ENCODE measurements at places on chromosomes 13 and 19.

DNA sequence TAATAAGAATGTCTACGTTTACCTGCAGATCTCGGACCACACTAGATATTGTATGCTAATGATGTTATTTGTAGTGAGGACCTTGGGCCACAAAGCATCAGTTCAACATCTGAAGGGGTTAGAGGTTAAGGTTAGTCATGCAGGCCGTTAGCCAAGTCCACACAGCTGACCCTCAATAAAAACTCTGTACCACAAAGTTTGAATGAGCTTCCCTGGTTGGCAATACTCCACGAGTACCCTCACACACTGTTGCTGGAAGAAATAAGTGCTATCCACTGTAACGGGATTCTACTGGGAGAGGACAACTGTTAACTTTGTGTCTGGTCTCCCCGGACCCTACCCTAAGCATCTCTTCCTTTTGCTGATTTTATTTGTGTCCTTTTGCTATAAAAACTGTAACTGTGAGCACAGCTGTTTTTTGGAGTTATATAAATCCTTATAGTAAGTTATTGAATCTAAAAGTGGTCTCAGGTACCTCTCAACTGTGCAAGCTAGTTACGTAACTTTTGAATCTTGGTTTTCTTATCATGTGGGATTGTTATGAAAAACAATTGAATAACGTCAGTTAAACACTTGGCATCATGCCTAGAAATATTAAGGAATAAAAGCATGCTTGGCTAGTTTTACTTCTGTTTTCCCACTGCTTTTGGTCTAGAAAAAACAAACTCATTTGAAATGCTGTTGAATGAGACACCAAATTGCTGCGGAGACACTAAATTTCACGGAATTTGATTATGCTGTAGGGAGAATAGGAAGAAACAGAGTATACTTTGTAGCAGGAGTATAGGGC, 181.5 kb downstream of the DNAJC3 start:
- DNase-seq: no peak

GRCh38 chr19:14164724-14165493, 28.5 kb upstream of the ASF1B start:
- no peak for DNase-seq

DNA sequence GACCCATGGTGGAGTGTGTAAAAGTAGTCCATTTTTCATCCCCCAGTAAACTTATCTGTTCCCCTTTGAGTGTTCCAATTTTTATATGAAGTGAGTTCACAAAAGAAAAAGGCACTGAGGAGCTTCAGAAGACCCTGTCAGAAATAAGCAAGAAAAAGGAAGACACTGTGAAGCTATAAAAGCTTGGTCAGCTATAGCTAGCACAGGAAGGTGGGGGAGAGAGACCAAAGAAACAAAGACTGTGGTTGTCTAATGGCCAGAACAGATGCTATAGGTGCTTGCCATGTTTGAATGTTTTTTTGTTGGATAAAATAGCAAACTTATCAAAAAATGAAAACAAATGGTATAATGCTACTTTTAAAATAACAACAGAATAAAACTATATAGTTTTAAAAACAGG, 46.5 kb downstream of the RCBTB2 start:
- DNase-seq: no peak

DNA sequence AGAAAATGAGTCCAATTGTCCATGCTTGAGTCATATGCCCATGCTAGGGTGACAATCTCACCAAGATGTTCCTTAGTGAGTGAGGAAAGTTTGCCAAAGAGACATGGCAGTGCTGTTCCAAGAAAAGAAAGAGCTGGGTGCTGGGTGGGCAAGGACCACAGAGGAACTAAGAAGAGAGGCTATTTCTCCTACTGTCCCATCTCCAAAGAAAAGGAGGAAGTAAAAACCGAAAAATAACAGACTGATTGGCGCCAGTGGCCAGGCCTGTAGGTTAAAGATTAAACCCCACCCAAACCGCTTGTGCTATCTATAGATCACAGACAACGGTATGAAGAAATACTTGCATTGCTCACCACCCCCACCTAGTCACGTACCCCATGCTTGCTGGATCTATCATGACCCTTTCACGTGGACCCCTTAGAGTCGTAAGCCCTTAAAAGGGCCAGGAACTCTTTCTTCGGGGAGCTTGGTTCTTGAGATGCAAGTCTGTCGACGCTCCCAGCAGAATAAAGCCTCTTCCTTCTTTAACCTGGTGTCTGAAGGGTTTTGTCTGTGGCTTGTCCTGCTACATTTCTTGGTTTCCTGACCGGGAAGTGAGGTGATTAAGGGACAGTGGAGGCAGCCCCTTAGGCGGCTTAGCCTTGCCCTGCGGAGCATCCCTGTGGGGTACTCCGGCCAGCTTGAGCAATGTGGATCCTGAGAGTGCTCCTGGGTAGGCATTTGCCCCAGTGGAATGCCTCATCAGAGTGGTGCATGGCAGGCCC, 606.5 kb downstream of the UQCRFS1 start:
- no peak for DNase-seq

DNA sequence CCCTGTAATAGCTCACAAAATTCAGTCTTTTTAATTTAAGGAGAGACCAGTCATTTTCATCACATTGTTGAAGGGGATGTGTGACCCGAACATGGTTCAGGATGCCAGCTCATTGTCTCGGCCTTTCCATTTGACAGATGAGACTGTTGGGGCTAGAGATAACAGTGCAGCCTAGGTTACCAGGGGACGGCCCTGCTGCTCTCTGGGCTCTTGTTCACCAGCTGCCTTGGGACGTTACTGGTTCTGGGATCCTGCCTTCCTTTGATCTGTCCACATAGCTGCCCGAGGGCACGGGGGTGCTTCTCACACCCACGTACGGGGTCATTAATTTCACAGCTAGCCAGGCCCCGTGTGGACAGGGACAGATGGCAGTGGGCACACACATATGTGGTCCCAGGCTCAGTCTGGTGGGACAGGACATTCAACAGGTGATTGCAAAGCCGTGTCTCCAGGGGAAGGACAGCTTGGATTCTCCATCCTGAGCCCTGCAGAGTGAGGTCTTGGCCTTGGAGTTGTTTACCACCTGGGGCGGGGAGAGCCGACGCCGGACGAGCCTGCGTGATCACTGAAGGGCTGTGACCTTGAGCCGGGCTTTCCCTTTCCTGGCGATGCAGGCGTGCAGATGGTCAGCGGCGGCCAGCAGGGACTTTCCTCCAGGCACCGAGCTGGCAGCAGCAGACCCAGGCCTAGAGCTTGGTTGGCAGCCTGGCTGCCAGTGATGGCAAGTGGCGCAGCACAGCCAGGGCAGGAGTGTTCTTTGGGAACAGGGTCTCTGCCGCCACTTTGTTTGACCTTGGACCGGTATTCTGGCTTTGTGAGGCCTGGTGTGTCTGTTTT, 26.7 kb upstream of the NPAS1 start:
- no peak for DNase-seq

- no peak for DNase-seq
Measured at GRCh38 chr13:76116751-76117360, 480.7 kb downstream of the LMO7 start.

GRCh38 chr19:17138937-17139598, 63.5 kb downstream of the MYO9B start:
- DNase-seq: no peak

GRCh38 chr13:99988529-99989275, 7.1 kb downstream of the ZIC2 start:
- DNase-seq: no peak

DNA sequence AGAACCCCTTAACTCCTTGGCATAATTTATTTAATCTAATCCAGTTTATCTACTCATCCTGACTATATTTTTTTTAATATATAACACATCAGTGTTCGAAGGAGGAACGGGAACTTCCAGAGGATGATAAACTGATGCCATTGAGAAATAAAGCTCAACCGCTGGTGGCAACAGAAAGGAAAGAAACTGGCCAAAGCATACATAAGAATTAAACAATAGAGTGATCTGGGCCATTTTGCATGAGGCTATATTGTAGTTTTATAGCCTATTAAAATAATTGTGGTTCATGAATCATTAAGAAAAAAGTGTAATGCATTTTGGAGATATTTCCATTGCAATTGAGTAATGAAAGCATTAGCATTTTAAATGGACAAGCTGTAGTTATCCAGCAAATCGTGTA, 94.2 kb downstream of the FRY start:
- DNase-seq: no peak

- no peak for DNase-seq
Measured at GRCh38 chr13:73000027-73000674, 58.7 kb upstream of the KLF5 start.

- no peak for DNase-seq
Measured at GRCh38 chr13:78652651-78653050, 6.3 kb downstream of the OBI1 start.

DNA sequence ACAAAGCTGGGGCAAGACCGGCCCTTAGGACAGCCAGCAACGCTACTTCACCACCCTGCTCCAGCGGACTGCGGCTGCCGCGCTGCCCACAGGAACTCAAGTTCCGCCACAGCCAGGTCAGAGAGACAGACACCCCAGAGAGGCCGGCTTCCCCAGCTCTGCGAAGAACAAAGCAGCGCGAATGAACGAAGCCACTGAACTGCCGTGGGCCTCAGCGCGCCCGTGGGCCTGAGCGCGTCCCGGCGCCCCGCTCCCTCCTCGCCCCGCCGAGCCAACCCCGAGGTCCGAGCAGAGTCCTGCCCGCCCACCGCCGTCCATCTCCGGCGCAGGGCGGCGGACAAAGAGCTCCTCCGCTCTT, 158.4 kb downstream of the RNF17 start:
- DNase-seq: no peak

DNA sequence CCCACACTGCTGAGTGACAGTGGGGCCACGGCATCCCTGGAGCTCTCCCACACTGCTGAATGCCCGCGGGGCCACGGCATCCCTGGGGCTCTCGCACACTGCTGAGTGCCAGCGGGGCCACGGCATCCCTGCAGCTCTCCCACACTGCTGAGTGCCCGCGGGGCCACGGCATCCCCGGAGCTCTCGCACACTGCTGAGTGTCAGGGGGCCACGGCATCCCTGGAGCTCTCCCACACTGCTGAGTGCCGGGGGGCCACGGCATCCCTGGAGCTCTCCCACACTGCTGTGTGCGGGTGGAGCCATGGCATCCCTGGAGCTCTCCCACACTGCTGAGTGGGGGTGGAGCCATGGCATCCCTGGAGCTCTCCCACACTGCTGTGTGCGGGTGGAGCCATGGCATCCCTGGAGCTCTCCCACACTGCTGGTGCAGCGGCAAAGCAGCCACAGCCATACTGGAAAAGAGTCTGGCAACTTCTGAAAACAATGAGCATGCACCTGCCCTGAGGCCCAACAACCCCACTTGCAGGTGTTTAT, 8.6 kb downstream of the TUBGCP3 start:
- no peak for DNase-seq

GRCh38 chr19:53294786-53295441, 27.4 kb upstream of the VN1R4 start:
- DNase-seq: no peak

- no peak for DNase-seq
Measured at GRCh38 chr13:24184882-24185281, 24.4 kb downstream of the SPATA13 start.

- DNase-seq: peak; percentile 38
Measured at GRCh38 chr19:42420055-42420544, 7.1 kb downstream of the LIPE start.

DNA sequence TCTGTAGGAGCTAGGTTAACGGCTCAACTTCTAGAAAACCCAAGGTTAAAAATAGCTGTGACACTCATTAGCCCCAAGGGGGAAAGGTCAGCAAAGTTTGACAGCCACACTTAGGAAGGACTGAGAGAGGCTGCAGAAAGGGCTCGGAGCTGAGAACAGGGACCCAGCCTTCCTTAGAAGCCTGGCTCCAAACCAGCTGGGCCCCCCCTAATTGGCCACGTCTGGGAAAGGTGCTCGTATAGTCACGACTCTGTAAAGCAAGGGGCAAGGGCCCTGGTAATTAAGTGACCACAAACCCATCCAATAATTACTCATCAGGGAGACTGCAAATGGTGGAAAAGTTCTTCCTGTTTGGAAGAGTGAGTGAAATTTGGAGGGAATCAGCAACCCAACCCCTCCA, 90.5 kb downstream of the RNASEH2B start:
- no peak for DNase-seq

GRCh38 chr19:13817018-13817614, 21.9 kb downstream of the ZSWIM4 start:
- DNase-seq: no peak

- no peak for DNase-seq
Measured at GRCh38 chr13:30776661-30777060, 41.3 kb downstream of the ALOX5AP start.

DNA sequence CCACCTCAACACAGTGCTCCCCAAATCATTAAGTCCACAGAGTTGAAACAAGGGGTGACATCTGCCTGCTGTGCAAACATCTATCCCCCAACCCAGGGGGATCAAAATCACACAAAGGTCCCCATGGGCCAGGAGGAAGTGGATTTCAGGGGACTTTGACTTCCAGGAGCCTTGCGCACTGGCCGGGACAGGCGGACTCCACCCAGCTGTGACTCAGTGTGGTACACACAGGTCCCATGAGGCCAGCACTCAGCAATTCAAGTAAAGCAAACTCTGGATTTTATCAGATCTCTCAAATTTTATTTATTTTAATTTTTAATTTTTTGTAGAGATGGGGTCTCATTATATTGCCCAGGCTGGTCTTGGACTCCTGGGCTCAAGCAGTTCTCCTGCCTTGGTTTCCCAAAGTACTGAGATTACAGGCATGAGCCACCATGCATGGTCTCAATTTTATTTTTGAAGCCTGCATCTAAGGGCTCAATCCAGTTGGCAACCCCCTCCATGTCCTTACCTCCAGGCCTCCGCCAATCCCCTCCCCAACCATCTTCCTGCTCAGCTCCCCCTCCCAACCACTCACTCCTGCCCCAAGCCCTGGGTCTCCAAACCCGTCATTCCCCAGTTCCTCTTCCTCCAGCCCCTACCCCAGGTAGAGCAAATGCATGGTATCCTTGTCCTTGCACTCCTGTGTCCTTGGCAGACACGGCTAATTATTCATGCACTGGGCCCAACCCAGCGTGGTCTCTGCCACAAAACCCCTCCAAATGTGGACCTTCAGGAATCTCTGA, 18.2 kb downstream of the ARHGAP33 start:
- DNase-seq: no peak

- no peak for DNase-seq
Measured at GRCh38 chr13:58207501-58207900, 576.0 kb downstream of the PCDH17 start.

DNA sequence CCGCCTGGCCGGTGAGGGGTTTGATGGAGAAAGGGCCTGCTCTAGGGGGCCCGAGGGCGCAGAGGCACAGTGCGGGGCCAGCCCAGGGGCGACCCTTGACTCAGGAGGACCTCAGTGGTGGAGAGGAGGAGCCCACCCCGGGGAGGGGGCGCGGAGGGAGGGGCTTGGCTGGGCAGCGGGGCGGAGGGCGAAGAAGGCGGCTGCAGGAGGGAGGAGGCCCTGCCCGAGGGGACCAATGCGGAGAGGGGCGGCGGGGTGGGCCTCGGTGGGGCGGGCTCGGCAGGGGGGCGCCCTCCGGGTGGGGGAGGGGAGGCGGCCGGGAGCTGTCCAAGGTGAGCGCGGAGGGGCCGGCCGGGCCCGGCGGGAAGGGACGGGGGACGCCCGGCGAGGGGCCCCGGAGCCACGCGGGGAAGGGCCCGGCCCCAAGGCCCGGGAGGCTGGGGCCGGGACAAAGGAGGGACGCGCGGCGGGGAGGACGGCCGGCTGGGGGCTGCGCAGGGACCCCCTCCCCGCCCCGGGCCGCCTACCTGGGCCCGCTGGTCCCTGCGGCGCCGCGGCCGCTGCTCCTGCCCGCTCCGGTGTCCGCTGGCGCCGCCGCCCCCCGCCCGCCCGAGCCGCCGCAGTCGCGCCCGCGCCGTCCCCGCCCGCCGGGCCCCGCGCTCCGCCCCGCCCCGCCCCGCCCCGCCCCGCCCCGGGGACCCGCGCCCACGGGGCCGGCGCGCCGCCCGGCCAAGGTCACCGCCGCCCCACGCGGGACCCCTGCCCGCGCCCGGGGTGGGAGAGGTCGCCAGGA, at the start of gene DIRAS1:
Gene DIRAS1 (minus strand): TSS at position 596 of the 793 bp plus-strand sequence. CDS start 3,566 bp downstream, outside the sequence.
- no peak for DNase-seq

Data from activated CD8-positive, alpha-beta memory T cell treated with anti-CD3 and anti-CD28 coated beads for 1 hour (primary cell).